ENCODE measurements at places on chromosomes 11 and 22. TPM values are rescaled to one million over a fixed set of nuclear protein-coding genes. Genes with fewer than 3 reads are reported as not detected.
A peak's percentile ranks its signal among the peaks of the same experiment; 100 is the strongest.

The SLCO2B1 gene
- 19.8 TPM for polyA plus RNA-seq

DNA sequence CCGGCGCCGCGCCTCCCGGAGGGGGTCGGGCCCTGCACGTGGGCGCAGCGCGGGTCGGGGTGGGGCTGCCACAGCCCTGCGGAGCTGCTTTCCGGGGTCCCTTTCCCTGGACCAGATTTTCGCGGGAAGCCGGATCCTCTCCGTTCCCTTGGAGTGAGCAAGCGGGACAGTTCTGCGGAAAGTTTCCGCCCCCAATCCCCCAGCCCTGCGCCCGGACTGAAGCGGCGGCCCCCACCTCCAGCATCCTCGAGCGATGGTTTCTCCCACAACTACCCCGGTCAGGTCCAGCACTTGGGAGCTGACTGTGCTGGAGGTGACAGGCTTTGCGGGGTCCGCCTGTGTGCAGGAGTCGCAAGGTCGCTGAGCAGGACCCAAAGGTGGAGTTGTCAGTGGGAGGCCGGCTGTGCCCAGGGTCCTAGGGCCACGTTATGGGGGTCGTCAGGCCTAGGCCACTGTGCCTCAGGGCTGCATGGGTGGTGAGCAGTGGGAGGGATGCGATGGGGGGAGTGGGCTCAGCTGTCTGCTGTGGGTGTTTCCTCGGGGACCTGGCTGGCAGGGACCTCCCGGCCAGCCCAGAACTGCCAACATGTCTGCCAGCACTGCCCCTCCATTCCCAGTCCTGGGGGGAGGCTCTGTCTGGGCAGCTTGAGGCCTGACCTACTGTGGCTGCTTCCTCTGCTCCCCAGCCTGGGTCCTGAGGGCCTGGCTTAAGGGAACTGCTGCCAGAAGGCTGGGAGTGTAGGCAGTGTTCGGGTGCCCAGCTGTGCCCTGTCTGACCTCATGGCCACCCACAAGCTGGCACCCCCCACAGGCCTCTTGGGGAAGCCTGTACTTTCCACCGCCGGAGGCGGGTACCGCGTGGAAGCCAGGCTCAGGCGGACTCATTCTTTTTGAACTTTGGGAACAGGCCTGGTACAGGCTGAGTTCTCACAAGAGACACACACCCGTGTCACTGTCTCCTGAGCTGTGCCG lies 726 bp downstream of the ST3GAL4 start:
- DNase-seq: peak; percentile 21

DNA sequence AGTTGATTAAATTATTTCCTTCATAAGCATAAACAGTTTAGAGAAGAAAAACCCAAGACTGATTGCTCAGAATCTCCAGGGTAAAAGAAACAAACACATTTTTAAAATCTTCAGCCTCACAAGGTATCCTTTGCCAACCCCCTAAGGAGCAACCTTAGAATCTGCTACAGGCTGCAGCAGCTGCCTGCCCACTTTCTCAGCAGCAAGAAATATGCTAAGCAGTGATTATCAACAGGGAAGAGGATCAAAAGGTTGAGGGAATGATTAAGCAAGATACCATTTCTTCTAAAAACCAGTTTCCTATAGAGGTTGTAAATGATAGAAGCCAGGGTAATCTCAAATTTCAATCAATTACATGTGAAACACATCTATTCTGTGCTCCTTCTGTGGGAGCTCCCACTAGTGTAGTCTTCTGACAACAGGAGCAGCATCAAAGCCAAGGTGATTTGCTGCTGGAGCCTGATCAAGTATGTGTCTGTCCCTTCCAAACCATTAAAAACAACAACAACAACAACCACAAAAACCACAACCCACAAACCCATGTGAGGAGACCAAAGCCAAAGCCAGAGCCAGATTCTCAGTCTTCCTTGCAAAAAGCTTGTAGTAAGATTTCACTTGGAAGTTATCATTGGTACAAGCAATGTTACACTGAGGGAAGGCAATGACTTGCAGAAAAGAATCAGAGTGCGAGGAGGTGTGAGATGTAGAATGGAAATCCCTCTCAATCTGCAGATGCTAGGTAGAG lies 761.2 kb downstream of the DLG2 start:
- DNase-seq: no peak

- DNase-seq: no peak
Observed at GRCh38 chr11:108854346-108854745, 189.5 kb downstream of the DDX10 start.

The MIF gene
- 735 TPM for polyA plus RNA-seq

The OR4A16 gene
- polyA plus RNA-seq: not detected

- no peak for DNase-seq
Observed at GRCh38 chr22:45781966-45782365, 110.3 kb downstream of the ATXN10 start.

GRCh38 chr11:79333355-79333754 lies 107.5 kb downstream of the TENM4 start:
- DNase-seq: no peak

- DNase-seq: no peak
Observed at GRCh38 chr11:20670932-20671403, 1.6 kb downstream of the NELL1 start.

GRCh38 chr22:49512487-49513165 lies 315.0 kb downstream of the BRD1 start:
- DNase-seq: no peak

DNA sequence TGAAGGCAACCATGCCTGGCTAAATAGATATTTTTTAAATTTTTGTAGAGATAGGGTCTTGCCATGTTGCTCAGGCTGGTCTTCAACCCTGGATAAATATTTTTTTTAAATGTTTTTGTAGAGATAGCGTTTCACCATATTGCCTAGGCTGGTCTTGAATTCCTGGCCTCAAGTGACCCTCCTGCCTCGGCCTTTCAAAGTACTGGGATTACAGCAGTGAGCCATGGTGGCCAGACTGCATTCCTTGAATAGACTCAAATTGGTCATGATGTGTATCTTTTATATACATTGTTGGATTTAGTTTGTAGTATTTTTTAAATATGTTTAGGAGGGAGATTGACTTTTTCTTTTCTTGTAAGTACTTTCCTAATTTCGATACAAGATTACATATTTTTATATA lies 325.7 kb upstream of the C11orf87 start:
- no peak for DNase-seq

DNA sequence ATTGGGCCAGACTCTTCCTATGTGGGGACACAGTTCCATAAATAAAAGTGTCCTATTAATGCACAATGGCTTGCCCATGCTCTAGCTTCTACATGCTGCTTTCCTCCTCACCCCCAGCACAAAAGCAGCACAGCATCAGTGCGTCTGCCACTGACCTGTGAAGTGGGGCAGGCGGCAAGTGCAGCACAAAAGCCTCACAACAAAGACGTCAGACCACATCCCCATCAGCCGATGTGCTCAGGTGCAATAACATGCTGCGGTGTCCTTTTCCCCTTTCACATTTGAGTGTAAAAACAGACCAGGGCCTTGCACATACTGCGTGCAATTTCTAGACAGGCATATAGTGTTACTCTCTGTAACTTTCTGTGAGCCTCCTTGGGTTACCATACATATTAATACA lies 12.8 kb downstream of the DKK3 start:
- no peak for DNase-seq

DNA sequence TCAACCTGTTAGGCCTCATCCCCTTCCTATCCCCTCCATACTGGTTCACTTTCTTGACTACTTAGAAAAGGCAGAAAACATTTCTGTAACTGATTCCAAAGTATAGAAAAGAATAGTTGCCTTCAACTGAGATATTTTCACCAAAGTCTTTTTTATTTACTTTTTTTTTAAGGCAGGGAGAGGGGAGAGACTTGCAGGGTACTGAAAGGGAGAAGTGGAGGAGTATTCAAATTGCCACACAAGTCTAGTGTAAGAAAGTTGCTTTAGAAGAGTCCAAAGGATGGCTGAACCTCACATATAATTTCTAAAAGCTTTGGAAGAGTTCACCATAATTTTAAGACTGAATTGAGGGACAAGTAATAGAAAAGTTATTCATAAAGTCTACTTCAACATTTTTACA lies 6.3 kb downstream of the PHF21A start:
- no peak for DNase-seq
